Fibroblast of lung (primary cell): ENCODE measurements at places on chromosomes 2 and 18.

GRCh38 chr2:120066800-120067547 is 54.1 kb downstream of the EPB41L5 start:
- DNase-seq = peak; percentile 40

DNA sequence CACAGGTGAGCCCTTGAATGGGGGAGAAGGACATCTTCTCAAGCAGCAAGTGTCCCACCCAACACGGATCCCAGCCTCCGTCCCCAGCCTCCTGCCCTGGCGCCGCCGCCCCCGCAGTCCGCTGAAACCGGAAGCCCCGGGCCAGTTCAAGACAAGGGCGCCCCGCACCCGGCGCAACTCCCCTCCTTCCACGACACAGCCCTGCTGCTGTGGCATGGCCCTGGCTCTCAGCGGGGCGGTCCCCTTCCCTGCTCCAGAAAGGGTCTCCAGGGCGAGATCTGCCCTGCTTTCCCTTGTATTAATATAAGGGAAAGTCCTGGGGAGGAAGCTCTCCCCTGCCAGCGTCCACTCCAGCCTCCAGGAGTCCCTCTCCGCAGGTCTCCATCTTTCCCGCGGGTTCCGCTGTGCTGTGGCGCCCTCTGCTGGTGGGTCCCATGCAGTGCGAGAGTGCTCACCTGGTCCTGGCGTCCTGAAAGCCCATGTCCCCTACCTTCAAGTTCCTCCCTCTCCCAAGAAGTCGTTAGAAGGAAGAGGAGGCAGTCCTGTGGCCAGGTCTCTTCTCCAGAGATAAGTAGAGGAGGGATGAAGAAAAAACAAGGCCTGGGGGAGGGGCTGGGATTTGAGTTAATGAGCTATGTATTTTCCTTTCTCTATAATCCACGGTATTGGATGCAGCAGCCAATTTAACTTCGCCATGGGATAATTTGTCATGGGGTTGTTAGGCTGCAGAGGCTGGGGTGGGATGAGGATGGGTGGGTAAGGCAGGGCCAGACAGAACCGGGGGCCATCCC is 176.0 kb downstream of the SMAD2 start:
- no peak for DNase-seq

DNA sequence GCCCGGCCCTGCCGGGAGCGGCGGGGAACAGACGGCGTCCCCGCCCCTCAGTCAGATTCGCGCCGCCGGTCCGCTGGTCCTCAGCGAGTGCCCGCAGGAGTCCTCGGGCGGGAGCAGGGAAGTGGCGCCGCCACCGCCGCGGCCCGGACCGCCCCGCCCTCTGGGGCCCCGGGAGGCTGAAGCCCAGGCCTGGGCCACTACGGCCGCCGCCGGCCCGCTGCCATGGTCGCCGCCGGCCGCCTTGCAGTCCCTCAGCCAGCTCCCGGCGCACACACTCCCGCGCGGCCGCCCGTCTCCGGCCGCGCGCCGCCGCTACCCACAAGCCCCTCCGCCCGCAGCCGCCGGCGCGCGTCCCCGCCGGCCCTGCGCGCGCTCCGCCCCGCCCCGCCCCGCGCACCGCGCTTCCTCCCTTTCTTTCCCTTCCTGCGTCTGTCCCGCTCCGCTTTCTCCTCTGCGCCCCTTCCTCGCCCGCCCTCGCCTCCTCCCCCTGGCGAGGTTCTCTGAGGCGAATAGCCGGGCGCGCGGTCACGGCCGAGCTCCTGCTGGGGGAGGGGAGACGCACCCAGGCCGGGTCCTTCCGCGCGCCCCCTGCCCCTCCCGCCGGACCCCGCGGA is at the start of gene ROCK2:
ROCK2 (minus strand) TSS at position 295 of the 614 bp plus-strand sequence. CDS start 500 bp downstream, outside the sequence.
- peak; percentile 82 for DNase-seq

DNA sequence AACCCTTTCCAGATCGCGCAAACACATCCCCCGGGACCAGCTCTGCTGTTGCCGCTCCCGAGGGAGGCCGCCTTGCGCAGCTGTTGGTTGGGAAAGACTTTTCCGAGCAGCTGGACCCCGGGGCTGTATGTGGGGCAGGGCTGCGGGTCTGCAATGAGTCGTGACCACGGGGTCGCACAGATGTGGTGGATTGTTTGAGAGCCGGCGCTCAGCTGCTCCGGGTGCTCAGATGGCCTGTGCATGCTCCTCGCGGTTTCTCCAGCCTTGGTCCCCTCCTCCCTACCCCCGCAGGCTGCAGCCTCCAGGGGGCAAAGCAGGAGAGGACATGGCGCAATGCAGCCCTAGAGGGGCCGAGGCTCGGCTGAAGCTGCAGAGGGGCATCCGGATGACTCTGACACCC is 105.2 kb upstream of the OTOS start:
- DNase-seq = peak; percentile 72
